Stimulated activated naive B cell treated with anti-CD40 and anti-IgM and Interleukin-4, amounts not matched to agents 10 μg/mL and 1 μg/mL and 100 μg/mL, for 72 hours (primary cell): ENCODE measurements at places on chromosomes 3 and 15.

DNA sequence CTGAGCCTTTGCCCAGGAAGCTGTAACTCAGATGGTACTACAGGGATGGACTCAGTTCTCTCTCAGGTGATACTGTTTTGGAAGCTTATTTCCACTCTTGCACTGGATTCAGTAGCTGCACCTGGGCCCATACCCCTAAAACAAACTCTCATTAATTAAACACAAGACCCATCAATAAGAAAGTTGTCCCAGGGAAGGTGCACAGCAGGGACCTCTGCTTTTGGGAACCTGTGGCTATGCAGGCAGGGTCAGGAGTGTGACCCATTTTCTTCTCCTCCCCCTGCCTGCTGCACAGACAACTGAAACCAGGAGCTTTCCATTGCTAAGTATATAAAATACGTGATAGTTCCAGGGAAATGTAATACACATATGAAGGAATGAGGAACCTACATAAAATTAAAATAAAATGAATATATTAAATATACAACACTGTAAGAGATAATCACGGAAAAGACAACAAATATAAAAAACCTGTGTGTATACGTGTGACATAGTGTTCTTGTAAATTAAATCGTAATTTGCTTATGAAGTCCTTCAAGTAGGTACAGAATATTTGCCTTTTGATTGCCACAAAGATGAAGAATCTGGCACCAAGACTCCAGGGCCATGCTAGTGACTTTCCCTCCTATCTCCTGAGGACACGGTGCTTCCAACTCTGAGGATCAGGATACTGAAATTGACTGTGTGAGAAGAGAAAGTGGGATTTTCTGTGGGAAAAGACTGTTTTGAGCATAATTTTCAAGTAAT lies 101.6 kb upstream of the GOLGA6L6 start:
- no peak for DNase-seq

- DNase-seq: no peak
Measured at GRCh38 chr3:101536266-101536665, 23.3 kb upstream of the SENP7 start.

DNA sequence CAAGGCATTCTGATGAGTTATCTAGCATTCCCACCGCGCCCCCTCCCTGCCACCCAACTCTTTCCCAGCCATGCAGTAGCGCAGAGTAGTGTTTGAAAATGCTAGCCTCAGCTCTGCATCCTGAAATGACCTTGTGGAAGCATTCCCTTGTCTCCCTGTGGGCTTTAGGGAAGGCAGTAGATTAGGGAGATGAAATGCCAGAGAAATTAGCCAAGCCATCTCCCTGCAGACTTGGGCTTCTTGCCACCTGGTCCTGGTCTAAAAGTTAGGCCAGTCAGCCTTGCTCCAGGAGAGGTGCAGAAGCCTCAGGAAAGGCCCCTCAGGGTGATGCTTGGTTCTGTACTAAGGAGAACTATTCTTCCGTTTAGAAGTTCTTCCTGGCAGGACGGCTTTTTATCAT lies 231.2 kb downstream of the CACNA2D3 start:
- no peak for DNase-seq

- no peak for DNase-seq
Measured at GRCh38 chr15:39250001-39250400, 330.9 kb upstream of the THBS1 start.

- no peak for DNase-seq
Measured at GRCh38 chr15:57165992-57166391, 210.3 kb upstream of the CGNL1 start.

GRCh38 chr15:91257746-91258414 lies 157.8 kb downstream of the SV2B start:
- DNase-seq: no peak

GRCh38 chr3:138950006-138950644 lies 3.1 kb downstream of the FOXL2NB start:
- DNase-seq: no peak

DNA sequence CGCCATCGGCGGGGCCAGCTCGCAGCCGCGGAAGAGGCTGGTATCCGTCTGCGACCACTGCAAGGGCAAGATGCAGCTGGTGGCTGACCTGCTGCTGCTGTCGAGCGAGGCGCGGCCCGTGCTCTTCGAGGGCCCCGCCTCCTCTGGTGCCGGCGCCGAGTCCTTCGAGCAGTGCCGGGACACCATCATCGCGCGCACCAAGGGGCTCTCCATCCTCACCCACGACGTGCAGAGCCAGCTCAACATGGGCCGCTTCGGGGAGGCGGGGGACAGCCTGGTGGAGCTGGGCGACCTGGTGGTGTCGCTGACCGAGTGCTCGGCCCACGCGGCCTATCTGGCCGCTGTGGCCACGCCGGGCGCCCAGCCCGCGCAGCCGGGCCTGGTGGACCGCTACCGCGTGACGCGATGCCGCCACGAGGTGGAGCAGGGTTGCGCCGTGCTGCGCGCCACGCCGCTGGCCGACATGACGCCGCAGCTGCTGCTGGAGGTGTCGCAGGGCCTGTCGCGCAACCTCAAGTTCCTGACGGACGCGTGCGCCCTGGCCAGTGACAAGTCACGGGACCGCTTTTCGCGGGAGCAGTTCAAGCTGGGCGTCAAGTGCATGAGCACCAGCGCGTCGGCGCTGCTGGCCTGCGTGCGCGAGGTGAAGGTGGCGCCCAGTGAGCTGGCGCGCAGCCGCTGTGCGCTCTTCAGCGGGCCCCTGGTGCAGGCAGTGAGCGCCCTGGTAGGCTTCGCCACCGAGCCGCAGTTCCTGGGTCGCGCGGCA lies 1.8 kb downstream of the TLNRD1 start:
- no peak for DNase-seq

GRCh38 chr3:99013777-99014315 lies 112.4 kb upstream of the DCBLD2 start:
- no peak for DNase-seq
